ENCODE measurements at places on chromosomes 12 and 14. TPM values are rescaled to one million over a fixed set of nuclear protein-coding genes. Genes with fewer than 3 reads are reported as not detected.

DNA sequence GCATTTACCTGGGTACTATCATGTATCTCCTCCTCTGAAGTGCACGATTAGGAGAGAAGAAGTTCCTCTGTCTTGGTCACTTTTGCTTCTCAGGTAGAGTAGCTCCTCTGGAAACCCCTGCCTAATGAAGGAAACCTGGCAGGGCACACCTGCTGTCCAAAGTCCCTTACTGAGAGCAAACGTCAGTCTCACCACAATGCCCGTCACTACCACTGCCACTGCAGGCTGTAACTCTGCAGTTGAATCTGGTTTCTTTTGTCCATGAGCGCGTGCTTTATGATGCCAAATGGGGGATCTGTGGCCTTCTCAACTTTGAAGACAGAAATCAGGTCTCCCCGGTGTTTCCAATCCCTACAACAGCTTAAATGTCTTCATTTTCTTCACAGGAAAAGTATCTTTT, 1068.6 kb downstream of the BCL11B start:
- DNase-seq: no peak

GRCh38 chr12:8987163-8987562, 2.2 kb upstream of the KLRG1 start:
- DNase-seq: no peak

DNA sequence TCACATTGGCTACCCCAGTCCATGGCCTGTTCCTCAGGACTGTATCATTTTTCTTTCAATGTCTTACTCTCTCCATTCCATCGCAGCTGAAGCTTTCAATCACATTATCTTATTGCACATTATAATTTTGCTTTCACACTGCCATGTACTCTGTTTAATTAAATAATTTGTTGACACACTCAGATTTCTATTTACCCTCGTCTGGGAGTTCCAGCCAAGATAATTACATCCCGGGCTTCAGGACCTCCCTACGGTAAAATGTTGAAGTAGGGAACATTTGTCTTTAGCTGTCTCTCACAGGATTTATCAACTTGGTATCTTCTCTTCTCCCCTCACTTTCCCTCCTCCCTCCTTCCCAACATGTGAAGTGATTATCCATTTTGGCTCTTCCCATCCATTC, 177.2 kb upstream of the RASSF8 start:
- DNase-seq: no peak

DNA sequence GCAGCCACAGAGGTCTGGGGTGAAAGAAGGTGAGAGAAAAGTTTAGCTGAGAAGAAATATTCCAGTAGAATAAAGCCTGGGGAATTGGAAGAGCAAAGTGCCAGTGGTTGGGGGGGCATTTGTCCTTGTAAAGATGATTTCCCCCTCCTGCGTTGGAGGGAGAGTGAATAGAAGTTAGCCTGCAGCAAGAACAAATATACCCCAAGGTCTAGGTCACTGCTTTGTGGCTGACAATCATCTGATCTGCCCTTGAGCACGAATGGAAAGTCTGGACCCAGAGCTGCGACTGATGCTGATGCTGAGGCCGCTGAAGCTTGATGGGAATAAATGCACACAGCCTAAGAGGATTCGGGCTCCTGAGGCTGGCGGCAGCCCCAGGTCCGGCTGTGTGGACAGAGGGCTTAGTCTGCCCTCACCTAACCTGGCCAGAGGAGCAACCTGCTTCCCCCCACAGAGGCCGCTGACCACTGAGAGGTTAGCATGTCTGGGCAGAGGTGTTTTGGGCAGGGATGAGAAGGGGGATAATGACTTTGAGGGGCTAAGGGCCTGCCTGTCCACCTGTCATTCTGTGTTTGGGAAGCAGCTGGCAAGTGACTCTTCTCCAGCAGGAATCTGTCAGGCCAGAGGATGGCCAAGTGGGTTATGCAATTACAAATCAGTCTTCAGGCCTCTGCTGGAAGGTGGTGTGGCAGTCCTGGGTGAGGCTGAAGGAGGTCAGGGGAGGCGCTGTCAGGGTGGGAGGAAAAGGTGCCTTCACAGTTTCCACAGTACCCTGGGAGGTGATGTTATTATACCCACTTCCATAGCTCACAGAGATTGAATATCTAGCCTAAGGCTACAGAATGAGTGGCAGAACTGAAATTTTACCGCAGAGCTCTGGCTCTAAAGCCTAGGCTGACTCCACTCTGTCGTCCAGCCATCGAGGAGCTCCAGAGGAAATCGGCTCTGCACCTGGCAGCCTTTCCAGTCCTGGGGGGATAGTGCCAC, 11.7 kb downstream of the TUBA1C start:
- DNase-seq: no peak

GRCh38 chr12:1518591-1519516, 75.5 kb downstream of the FBXL14 start:
- DNase-seq: no peak

GRCh38 chr12:16095531-16096110, 181.9 kb downstream of the SLC15A5 start:
- DNase-seq: no peak

DNA sequence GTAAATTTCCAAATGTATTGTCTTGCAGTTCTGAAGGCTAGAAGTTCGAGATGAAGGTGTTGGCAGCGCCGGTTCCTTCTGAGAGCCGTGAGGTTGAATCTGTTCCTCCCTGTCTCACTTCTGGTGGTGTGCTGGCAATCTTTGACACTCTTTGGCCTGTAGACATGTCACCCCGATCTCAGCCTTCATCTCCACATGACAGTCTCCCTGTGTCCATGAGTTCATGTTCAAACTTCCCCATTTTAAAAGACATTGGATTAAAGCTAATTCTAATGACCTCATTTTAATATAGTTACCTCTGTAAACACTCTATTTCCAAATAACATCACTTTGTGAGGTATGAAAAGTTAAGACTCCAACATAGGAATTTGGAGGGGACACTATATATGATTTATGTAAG, 4.1 kb upstream of the RBM19 start:
- no peak for DNase-seq

DNA sequence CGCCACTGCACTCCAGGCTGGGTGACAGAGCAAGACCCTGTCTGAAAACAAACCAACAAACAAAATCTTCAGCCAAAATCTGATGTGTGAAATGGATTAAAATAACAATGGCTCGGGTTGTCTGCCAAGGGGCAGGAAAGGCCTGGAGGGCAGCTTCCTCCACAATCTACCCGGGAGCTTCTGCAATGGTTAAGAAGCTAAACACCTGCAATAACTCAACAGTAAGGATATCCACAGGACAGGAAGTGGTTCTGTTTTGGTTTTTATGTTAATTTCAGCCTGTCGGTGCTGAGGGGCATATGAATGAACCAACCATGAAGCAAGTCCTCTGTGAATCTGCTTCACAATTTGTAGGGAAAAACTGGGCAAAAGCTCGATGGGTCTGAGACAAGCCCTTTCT, 34.4 kb downstream of the RAD52 start:
- DNase-seq: no peak

TMEM229B gene
- 0.93 TPM for total RNA-seq

GSKIP gene
- total RNA-seq: 12.7 TPM
